ENCODE measurements at places on chromosomes 7 and 10. TPM values are rescaled to one million over a fixed set of nuclear protein-coding genes. Genes with fewer than 3 reads are reported as not detected.

Gene AKR1C4
- total RNA-seq, result not detected

Gene GBX1
- total RNA-seq, result not detected

Gene FKBP6
- total RNA-seq, result not detected

Gene TRPV5
- not detected for total RNA-seq

Gene STEAP1
- 0.16 TPM for total RNA-seq

Gene GDI2
- 294 TPM for total RNA-seq

Gene CCSER2
- 40.9 TPM for total RNA-seq

Gene ECHDC3
- 1.8 TPM for total RNA-seq

Gene CHAT
- total RNA-seq, result not detected

Gene TRIM50
- total RNA-seq, result not detected

Gene FOXP2
- not detected for total RNA-seq

Gene PALD1
- 2.6 TPM for total RNA-seq

Gene RBP3
- not detected for total RNA-seq

Gene FUOM
- total RNA-seq, result 46.6 TPM

Gene MNX1
- not detected for total RNA-seq

Gene ACSL5
- 41.2 TPM for total RNA-seq

Gene KAZALD1
- 0.19 TPM for total RNA-seq

Gene CDK6
- 310 TPM for total RNA-seq

- no peak for DNase-seq
Measured at GRCh38 chr7:5215313-5215712, 25.3 kb downstream of the WIPI2 start.

DNA sequence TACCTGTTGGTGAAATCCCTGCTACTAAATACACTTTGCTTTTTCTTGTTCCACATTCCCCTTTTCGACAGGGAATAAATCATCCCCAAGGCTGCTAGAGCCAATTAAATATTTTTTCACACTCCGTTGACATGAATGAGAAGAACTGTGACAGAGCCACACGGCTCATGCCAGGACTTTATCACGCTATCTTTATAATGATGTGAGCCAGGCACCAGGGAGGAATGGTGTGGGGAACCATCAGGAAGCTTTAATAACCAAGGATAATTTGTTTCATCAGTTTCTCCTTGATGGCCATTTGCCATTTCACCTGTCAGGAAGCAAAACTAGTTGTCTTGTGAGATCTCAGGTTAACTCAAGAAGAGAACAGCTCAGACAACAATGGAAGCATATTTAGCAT, 193.0 kb upstream of the C7orf33 start:
- DNase-seq, result no peak

DNA sequence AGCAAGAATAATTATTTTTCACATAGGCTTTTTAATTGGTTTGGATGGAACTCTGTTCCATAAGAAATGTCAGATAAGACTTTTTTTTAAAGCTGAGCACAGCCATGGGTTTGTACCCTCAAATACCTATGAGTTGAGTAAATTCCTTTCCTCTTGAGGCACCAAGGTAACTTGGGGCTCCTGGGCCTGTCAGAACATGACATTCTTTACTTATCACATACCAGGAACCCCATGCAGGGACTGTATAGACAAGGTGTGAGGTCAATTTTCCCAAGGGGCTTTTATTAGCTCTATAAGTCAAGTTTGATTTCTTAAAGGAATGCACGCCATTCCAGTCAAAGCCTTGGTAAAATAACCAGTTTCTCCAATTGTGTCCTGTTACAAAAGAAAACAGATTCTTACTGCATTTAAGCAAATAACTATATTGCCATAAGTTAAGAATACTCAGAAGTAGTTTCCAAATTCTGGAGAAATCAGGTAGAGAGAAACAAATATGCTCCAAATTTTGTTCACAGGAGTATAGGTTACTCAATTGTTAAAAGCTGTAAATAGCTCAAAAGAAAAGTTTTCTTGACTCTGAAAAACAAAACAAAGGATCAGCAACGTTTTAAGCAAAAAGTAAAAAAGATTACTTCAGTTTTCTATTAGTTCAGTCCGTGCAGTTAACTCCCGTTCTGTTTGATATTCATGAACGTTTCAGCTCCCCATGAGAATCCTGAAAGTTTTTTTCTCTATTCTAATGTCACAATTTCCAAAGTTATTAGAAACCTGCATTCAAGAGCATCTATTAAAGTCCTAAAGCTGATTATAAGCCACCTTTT, 167.5 kb upstream of the NAMPT start:
- DNase-seq, result no peak

DNA sequence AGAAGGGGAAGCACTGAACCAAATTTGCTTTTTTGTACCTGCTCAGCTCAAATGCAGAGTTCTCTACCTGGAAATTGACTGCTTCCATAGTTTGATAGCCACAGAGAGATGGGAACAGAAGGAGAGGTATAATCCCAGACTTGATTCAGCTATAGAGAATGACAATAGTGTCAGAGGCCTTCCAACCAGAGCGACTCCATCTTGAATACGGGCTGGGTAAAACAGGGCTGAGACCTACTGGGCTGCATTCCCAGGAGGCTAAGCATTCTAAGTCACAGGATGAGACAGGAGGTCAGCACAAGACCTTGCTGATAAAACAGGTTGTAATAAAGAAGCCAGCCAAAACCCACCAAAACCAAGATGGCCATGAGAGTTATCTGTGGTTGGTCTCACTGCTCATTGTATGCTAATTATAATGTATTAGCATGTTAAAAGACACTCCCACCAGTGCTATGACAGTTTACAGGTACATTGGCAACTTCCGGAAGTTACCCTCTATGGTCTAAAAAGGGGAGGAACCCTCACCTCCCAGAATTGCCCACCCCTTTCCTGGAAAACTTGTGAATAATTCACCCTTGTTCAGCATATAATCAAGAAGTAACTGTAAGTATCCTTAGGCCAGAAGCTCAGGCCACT, 42.7 kb upstream of the ATRNL1 start:
- DNase-seq, result no peak

- no peak for DNase-seq
Measured at GRCh38 chr7:17185690-17186070, 112.8 kb upstream of the AHR start.

GRCh38 chr10:61983255-61983654, 81.8 kb downstream of the ARID5B start:
- no peak for DNase-seq

DNA sequence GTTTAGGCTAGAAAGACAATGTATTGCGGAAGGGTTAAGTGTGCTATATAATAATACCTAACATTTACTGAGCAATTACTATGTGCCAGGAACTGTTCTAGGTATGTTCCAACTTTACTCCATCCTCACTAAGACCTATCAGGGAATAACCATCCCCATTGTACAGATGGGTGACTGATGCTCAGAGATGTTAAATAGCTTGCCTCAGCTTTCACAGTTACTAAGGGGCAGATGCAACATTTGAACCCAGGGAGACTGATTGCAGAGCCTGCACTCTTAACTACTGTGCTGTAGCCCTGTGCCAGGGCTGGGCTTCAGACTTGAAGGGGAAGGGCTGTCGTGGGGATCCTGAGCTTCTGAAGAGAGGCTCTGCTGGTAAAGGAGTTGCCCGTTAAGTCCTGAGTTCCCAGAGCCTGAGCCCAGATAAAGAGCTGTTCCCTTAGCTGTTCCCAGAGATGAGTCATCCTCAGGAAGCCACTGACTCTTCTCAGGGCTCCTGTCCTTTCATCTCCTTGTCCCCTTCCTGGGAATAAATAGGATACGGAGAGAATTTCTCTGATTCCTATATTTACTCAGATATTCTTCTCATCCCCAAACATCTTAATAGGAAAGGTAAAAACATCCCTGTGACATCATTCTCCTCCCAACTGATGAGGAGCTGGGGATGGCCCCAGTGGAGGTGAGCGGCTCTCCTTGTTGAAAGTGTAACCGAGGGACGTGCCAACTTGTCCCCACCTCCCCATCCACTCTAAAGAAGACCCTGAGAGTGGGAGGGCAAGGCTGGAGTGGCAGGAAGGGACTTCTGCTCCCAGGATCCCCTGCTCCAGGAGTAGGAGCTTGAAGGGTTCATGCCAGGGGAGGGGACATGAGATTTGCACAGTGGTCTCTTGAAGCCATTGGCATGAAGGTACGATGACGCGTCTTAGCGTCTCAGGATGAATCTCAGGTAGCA, 28.0 kb upstream of the HABP2 start:
- no peak for DNase-seq

GRCh38 chr10:90197766-90198165, 496.4 kb downstream of the KIF20B start:
- DNase-seq, result no peak

GRCh38 chr7:41130561-41131236, 572.2 kb downstream of the INHBA start:
- DNase-seq, result no peak

DNA sequence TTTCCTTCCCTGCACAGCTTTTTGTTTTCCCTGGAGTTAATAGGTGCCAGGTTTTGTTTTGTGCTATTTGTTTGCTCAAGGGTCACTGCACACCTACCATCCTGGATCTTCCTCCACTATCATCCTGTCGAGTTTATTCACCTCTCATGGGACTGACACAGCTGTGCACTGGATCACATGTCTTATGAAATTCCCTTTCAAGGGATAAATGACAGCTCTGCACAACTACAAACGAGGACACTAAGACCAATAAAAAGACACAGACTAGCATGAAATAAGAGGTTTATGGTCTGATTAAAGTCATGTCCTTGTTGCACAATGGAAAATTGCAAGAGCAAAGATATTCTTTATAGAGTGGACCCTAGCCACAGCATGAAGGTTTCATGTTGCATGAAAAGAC, 76.7 kb upstream of the SFMBT2 start:
- no peak for DNase-seq

DNA sequence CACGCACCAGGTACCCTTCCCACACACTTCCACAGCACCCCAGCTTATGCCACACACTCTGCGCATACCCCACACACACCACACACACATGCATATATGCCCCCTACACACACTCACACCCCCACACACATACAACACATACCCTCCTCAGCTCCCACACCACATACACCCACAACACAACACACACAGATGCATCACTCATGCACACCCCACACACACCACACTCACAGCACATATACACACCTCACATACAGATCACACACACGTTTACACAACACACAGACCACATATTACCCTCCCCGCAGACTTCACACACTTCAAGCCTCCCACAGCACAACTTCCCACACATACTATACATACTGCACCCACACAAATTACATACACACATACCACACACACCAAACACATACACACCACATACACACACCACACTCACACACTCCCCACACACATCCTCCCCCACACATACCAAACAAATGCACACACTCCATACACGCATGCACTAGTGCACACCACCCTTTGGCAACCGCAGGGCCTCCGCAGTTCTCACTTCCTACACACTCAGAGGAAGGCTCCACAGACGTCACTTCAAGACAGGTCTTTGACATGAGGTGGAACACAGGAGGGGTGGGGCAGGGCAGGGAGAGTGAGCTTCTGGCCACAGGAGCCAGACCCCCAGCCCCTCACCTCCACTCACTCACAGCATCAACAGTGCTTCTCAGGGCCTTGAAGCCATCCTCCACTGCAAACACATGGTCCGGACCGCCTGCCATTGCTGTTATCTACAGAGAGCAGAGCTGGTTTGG, 18.5 kb upstream of the ANTXRL start:
- peak; percentile 45 for DNase-seq

- DNase-seq, result no peak
Measured at GRCh38 chr10:3867454-3868270, 82.7 kb upstream of the KLF6 start.

- DNase-seq, result no peak
Measured at GRCh38 chr7:104972500-104972899, 41.5 kb upstream of the KMT2E start.

DNA sequence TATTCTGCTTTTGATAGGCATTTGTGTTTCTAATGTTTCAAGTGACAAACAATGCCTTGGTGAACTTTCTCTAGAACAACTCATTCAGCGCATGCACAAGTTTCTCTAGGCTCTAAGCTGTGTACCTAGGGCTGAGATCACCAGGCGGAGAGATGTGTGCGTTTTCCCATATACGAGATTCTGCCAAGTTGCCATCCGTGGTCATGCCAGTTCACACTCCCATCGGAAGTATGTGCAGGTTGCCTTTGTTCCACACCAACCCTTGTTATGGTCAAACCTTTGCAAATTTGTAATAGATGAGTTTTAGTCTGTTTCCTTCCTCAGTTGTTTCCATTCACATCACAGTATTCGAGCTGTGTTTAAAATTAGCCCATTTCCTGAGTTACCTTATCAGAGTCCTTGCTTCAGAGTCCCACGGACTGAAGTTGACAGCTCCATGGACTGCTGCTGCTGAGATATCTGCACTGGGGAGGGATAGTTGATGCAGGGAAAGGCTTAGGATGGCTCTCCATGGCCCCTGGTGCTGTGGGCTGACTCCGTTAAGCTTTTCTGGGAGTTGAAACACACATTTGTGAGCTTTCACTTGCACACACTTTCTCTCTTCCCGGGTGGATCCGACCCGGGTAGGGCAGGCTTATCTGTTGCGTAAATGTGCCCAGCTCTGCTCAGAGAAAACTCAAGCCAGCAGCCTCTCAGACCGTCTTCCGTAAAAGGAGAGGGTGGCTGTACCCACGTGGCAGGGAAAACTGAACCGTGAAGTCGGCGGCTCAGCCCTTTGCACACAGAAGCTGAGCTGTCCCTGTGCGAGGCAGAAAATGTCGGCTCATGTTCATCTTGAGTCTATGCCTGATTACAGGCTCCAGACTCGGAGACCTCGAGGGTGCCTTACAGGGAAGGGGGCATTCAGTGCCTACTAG, 49.4 kb downstream of the HK1 start:
- peak; percentile 42 for DNase-seq

- DNase-seq, result no peak
Measured at GRCh38 chr10:49837051-49837478, 74.9 kb upstream of the OGDHL start.

- DNase-seq, result no peak
Measured at GRCh38 chr7:19105546-19105945, 11.9 kb downstream of the TWIST1 start.

GRCh38 chr10:26090026-26090425, 126.5 kb upstream of the GAD2 start:
- DNase-seq, result no peak

GRCh38 chr7:146875981-146876380, 759.4 kb downstream of the CNTNAP2 start:
- DNase-seq, result no peak

- DNase-seq, result peak; percentile 64
Measured at GRCh38 chr10:73768881-73769280, 13.0 kb upstream of the CHCHD1 start.

DNA sequence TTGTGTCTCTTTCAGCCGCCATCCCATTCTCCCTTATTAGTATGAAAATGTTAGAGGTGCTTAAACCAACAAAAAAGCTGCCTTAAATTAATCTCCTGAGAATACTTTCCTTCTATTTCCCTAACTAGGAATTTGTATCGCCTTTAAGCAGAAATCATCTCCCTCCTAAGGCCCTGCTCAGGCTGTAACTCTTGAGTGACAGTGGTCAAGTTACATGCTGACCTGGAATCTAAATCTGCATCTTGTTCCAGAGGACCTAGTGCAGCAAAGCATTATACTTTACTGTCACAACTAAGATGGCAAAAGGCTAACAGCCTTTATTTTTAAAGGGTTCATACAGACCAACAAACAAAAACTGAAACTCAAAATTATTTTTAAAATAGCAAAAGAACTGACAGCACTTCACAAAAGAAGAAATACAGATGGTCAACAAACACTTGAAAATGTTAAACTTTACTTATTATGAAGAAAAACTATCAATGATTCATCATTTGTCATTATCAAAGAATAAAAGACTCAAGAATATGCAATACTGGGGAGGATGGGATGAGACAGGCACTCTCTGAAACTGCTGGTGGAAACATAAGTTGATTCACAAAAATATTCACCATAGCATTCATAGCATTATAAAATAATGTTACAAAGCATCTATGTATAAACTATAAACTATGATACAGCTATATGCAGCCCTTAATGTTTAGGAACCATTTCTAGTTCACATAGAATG, 11.0 kb downstream of the CYREN start:
- no peak for DNase-seq

GRCh38 chr7:85840554-85840953, 653.7 kb upstream of the SEMA3D start:
- no peak for DNase-seq

Measured in activated T-cell treated with anti-CD3 and anti-CD28 coated beads, Interleukin-2, amount 50 U/mL, for 4 hours (primary cell).